Esophagus squamous epithelium (tissue), 5 donors: ENCODE measurements at places on chromosomes 7 and 10. TPM values are rescaled to one million over a fixed set of nuclear protein-coding genes. Genes with fewer than 3 reads are reported as not detected.

The NRAP gene
- not detected for total RNA-seq

GRCh38 chr10:31935678-31936077 is 7.0 kb upstream of the ARHGAP12 start:
- no peak for DNase-seq

- DNase-seq: no peak
Observed at GRCh38 chr10:71975871-71976725, 11.9 kb downstream of the CHST3 start.

DNA sequence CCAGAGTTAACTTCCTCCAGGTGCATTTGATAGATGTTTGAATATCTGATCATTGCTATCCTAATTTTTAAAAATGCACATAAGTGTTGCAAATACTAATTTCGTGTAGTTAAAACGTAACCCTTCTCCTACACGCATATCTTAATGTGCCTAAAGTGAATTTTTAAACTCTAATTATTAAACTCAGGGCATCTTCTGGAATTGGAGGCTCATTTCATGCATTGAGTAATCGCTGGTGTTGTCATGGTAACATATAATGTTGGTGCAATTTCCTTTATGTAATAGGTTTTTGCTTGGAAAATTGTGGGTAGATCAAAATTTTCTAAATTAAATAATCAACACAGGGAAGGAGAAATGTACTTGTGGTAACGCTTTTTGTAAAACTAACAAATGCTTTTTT is 56.2 kb downstream of the ARMC3 start:
- no peak for DNase-seq

GRCh38 chr10:108822026-108822425 is 1101.3 kb downstream of the XPNPEP1 start:
- DNase-seq: no peak

- no peak for DNase-seq
Observed at GRCh38 chr7:152647009-152647408, 28.9 kb downstream of the XRCC2 start.
